Peyer's patch (tissue), 4 donors: ENCODE measurements at places on chromosomes 13 and 19.

GRCh38 chr19:12886969-12887747 lies at the start of gene KLF1:
Gene KLF1 (minus strand): TSS chr19:12887201. CDS start chr19:12887140, 61 bp downstream.
- no peak for DNase-seq

GRCh38 chr19:54606230-54606629 lies 12.8 kb downstream of the LILRA1 start:
- DNase-seq, result no peak

DNA sequence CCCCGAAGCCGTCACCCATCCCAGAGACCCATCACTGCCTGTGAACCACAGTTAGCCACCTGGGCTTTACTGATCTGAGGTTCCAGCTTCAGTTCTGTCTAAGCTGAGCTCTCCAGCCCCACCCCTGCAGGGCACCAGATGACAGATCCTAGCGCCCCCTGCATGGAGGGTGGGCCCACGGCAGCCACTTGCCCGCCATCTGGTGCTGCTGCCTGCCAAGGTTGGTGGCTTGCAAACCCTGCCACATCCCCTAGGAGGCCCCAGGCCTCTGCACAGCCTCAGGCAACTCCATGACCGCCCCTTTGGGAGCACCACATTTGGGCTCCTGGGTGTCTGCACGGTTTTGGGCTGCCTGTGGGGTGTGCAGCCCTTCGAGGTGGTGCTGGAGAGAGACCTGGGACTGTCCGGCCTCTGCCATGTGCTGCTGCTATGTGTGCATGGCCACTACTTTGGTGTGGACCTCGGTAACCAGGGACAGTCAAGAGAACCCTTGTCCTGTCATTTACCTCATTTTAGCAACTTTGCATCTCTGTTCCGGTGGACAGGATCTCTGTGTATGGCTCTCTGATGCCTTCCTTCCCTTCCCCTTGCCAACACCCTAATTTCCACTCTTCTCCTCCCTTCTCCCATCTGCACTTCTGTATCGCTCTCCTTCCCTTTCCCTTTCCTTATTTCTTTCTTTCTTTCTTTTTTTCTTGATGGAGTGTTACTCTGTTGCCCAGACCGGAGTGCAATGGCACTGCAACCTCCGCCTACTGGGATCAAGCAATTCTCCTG lies 17.4 kb upstream of the SDHAF1 start:
- no peak for DNase-seq

DNA sequence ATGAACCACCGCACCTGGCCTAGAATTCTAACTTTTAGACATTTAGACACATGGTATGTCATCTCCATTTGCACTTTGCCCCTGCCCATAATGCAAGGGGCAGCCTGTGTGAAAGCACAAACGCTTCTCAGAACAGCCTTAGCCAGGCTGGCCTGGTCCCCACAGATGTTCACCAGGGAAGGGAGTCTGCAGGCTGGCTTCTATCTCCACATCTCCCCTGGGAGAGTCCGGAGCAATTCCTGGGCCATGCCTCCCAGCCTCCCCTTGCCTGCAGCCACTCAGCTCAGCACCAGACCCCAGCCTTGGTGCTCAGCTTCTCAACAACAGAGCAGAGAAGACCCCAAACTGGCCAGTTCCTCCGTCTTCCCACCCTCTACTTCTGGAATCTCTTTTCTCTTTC lies 21.7 kb upstream of the LSM14A start:
- DNase-seq, result no peak

- DNase-seq, result no peak
Observed at GRCh38 chr13:108137176-108137575, 78.2 kb downstream of the LIG4 start.

GRCh38 chr13:49369866-49370265 lies 74.0 kb downstream of the CAB39L start:
- no peak for DNase-seq

DNA sequence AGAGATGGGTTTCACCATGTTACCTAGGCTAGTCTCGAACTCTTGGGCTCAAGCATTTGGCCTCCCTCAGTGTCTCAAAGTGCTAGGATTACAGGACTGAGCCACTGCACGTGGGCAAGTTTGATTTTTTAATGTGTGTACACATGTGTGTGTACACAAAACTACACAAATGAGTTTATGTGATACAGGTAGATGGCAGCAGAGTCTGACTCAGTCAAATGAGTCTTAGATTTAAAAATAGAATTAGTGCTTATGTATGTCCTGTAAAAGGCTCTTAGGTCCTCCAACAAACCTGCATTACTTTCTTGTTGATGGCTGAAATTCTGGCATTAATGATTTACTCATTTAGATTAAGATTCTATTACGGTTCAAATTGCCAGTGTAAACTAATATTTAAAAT lies 293.7 kb downstream of the PCDH17 start:
- no peak for DNase-seq

DNA sequence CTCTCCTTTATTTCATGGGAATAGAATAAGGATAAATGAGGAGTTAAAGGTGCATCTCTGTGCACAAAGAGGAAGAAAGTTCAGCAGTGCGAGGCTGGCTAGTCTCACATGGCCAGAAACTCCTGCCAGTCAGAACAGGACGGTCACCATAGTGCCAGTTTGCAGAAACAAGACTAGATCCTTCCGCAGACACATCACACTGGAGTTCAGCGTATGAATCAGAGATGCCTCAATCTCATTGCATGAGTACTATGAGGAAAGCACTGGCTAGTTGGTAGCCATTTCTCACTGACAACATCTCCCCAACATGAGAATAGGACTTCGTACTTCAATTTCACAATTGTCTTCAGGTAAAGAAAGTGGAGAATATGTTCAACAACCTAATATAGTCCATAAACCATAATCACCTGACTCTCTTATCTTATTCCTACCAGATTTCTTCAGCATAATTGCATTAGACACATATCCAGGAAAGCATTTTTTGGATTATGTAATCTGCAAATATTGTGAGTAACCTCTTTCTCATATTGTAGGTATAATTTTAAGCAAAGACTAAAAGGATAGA lies 34.9 kb downstream of the RXFP2 start:
- DNase-seq, result no peak
